ENCODE measurements at places on chromosomes 2 and 18. TPM values are rescaled to one million over a fixed set of nuclear protein-coding genes. Genes with fewer than 3 reads are reported as not detected.

DNA sequence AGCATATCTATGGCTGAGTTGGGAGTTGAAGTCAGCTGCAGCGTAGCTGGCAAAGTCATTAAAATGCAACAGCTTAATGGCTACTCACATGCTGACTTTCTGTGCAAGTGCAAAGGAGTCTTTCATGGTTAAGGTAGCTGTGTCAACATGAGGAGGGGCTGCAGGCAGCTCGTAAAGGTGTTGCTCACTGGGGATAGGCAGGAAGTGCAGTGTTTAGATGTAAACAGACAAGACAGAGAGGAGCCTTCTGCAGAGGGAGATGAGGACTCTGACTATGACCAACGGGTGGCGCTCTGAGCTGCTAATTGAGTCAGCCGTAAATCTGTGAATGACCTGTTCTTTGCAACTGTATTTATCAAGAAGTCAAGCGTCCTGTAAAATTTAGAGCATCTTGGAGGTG lies 22.3 kb upstream of the CAVIN2 start:
- no peak for DNase-seq

The ASPRV1 gene
- 0.62 TPM for total RNA-seq

The COL4A4 gene
- total RNA-seq, result 4.9 TPM

The SUCLG1 gene
- total RNA-seq, result 79.6 TPM

DNA sequence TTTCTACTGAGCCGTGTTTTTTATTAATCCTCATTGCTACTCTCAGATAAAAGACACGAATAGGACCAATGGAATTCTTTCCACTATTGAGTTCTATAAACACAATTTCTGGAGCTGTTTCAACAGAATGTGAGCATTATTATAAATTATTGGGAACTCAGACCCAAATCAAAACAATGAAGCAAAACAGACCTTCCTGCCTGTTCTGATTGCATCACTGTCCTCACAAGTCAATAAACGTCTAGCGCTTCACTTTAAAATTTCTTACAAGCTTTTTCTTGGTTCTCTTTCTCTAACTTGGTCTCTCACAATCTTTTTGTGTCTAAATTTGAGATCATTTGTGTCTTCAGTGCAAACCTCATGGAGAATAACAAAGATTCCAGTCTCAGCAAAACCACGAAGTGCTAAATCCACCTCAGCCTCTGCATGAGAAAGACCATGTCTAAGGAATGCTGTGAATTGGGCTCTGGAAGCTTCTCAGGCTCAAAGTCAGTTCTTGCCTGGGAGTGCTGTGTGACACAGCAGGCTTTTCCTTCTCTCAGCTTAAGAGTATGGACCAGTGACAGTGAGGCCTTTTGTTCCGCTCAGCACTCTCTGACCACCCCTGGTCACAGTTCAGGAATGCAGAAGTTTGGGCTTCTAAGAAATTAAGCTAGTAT lies 22.8 kb downstream of the ARHGAP28 start:
- DNase-seq, result peak; percentile 43

The SRSF7 gene
- total RNA-seq, result 113 TPM

DNA sequence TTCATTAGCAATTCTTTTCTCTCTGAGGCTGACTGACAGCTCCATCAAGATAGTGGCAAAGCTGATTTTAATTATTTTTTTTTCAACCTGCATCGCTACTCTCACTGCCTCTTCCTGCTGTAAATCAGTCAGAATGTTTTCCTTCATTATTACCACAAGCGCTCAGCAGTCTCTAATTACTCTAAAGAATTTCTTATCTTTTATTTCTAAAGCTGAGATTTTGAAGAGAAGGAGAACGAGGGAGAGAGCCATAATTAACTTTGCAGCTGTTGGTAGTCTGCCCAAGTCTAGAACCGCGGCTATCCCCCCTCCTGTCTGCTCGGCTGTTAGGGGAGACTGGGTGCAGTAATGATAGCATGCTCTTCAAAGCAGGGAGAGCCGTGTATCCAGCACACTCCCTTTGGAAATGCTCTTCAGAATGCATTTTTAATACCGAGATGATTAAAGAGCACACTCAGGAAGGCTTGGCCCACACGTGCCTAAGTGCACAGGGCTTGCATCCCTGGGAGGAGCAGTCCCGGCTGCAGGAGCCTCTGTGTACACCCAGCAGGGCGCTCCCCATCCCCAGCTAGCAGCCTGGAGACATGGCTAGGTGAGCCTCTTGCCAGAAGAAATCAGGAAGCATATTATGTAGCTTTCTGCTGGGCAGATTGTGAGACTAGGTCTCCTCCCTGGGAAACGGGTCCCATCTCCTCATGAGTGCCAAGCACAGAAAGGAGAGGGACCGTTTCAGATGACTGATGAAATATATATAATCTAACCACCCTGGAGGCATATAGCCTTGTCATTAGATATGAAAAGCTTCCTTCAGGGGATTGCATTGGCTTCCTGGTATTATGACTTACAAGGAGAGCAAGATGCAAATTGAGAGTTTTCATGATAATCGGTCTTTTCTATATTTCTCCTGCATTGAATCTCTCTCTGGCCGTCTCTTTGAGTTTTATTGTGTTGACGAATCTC lies 555.2 kb downstream of the CMPK2 start:
- DNase-seq, result peak; percentile 38

The SERPINE2 gene
- 44.6 TPM for total RNA-seq

- no peak for DNase-seq
Measured at GRCh38 chr2:198117406-198118041, 313.1 kb downstream of the PLCL1 start.

DNA sequence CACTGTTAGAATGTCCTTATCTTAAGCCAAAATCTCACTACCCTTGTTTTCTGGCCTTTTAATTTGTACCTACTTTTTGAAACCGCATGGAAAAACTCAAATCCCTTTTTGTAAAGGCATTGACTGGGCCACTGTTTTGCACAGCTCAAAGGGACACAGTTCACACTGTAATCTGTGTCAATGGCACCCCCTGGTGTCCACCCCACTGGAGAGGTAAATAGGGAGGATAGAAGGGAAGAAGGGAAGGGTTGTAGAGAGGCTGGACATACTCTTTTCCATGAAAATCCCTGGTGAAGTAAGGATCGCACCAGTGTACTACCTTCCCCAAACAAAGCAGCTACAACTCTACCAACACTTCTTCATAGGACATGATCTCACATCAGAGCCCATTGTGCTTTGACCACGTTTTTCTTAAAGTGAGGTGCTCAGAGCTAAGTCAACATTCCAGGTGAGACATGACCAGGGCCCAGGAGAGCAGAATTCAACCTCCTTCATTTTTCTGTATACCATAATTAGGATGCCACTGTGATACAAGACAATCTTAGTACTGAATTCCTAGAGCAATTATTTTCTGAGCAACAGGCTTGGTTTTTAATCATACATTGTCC lies 92.4 kb upstream of the RMDN2 start:
- peak; percentile 92 for DNase-seq

The BBS5 gene
- total RNA-seq, result 12.2 TPM

- DNase-seq, result no peak
Measured at GRCh38 chr18:24502667-24503523, 42.5 kb downstream of the HRH4 start.

The FAM110C gene
- total RNA-seq, result 3.7 TPM

- DNase-seq, result no peak
Measured at GRCh38 chr2:209592106-209592505, 168.3 kb downstream of the MAP2 start.

The MC2R gene
- not detected for total RNA-seq

- no peak for DNase-seq
Measured at GRCh38 chr2:235160281-235160810, 208.5 kb downstream of the SH3BP4 start.

DNA sequence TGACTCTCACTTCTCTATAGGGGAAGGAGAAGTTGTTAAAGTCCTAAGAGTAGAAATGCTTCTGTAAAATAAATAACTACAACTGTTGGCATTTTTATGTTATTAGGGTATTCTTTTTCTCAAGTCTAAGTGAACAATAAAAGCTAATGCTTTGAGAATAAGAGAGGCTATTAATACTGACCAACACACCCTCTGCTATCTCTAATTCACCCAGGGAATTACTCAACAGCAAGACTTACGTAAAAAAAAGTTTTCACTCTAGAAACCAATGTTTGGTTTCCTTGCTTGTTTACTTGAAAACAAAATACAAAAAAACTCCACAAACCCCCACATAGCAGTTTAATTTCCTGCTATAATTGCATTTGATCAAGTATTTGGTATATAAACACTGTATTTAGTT lies 25.2 kb downstream of the CHN1 start:
- DNase-seq, result no peak

- peak; percentile 68 for DNase-seq
Measured at GRCh38 chr2:118881490-118882129, 34.2 kb upstream of the EN1 start.

GRCh38 chr2:20570249-20570648 lies 80.6 kb downstream of the HS1BP3 start:
- DNase-seq, result no peak

DNA sequence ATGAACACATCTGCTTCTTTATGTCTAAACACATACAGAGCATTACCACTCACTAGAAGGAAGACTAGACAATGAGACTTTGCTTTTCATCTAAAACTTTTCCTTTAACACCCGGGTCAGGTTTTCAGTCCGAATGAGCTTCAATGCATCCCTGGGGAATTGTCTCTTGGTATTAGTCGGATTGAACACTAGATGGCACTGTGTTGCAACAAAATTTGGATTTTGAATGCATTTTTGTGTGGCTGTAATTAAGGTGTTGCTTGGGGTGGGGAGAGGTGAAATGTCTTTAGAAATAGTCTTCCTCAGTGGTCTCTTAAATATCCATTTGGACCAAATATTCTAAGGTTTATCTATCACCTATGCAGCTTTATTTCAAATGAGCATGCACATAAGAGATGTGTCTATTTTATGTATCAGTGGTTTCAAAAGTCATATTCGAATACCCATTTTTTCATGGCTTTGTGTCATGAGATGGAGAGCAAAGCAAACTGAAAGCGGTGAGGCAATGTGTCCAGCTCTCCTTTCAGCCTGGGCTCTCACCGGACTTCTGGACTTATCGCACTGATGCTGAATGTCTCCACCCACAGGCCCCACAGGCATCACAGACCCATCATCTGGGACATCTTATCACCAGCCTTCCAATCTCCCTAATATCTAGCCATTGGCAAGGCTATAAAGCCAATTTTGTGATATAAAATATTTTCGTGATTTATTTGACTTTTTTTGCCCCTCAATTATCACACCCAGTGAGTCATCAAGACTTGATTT lies 510.3 kb downstream of the RNF144A start:
- peak; percentile 86 for DNase-seq

- no peak for DNase-seq
Measured at GRCh38 chr18:8468191-8468590, 141.0 kb upstream of the RAB12 start.

- peak; percentile 55 for DNase-seq
Measured at GRCh38 chr2:189143925-189144324, 35.6 kb downstream of the COL5A2 start.

The INHBB gene
- total RNA-seq, result 2.8 TPM

GRCh38 chr2:72848436-72849137 lies 22.8 kb upstream of the EXOC6B start:
- DNase-seq, result no peak

GRCh38 chr18:32896776-32897547 lies 124.1 kb upstream of the KLHL14 start:
- DNase-seq, result no peak

GRCh38 chr18:7037470-7037869 lies 80.1 kb downstream of the LAMA1 start:
- DNase-seq, result no peak

The CLEC4F gene
- not detected for total RNA-seq

GRCh38 chr18:3985664-3986063 lies 469.4 kb downstream of the DLGAP1 start:
- DNase-seq, result peak; percentile 10

- no peak for DNase-seq
Measured at GRCh38 chr2:170301626-170302025, 123.7 kb downstream of the MYO3B start.

DNA sequence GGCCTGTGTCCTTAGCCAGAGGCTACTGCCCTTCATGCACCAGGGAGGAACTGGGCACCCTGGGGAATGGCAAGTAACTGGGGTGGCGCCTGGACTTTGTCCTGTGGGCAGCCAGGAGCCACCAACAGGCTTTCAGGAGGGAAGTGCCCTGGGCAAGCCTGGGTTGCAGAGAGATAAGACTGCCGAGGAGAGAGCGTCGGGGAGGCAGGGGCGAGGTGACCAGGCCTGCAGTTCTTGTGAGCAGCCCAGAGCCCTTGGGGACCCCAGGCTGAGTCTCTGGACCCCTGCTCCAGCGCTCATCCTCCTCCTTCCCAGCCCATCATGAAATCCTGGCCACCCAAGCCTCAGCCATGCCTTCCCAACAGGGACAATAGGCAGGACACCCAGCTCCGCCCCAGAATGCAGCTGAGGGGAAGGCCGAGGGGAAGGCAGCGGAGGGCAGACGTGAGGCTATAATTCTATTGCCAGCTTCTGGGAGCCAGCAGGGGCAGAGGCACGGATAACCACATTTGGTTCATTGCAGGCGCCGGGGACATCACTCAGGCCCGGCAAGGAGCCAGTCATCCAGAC lies 25.1 kb downstream of the ADRA2B start:
- no peak for DNase-seq

GRCh38 chr2:112712903-112713584 lies 7.8 kb upstream of the NT5DC4 start:
- DNase-seq, result no peak

DNA sequence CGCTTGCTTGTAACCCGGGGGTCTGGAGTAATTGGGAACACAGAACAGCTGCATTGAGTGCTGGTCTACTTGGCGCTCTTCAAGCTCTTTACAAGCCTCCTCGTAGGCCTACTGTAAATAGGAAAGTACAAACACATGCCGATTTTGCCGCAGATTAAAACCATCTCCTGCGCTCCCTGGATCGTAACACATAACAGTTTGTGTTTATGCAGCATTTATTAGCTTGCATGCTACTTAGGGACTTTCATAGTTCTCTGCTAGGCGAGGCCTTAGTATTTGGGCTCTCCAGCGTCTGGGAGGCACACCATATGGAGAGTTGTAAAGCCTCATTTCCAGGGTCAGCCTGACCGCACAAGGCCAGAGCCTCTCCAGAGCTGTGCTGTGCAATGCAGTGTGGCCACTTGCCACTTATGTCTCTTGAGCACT lies 84.0 kb upstream of the HAAO start:
- peak; percentile 71 for DNase-seq

DNA sequence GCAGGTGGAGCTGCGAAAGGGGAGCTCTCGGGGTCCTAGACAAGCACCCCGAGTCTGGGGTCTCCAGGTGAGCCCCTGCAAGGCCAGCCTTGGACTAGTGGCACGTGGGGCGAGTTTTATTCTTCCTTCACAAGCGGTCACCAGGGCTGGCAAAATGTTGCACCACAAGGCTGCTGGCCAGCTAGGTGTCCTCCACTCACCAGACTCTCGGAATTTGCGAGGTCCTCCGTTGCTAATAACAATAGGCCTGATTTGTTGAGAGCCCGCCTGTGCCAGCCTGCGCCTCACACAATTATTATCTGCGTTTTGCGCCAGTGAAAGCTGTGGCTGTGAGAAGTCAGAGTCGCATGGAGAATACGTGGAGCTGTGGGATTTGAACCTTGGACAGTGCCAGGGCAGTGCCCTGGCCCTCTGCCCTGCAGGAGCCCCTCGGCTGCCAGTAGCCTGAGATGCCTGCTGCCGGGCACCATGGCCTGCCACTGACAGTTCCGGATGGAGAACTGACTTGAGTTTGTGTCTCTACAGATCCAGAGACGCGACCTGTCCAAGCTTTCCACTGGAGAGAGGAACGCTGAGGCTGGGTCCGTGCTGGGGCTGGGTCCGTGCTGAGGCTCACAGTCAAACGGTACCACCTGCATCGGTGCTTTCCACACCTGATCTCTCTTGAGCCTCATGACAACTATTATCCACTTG lies 77.6 kb upstream of the ODC1 start:
- DNase-seq, result no peak

- no peak for DNase-seq
Measured at GRCh38 chr2:121722479-121722878, 14.2 kb downstream of the NIFK start.

- DNase-seq, result no peak
Measured at GRCh38 chr18:79848294-79848578, 50.5 kb downstream of the KCNG2 start.

The NOSTRIN gene
- total RNA-seq, result 6.9 TPM
